ENCODE measurements at places on chromosomes 6 and 20.

GRCh38 chr20:34089175-34089479 lies 22.9 kb downstream of the EIF2S2 start:
- DNase-seq: no peak

DNA sequence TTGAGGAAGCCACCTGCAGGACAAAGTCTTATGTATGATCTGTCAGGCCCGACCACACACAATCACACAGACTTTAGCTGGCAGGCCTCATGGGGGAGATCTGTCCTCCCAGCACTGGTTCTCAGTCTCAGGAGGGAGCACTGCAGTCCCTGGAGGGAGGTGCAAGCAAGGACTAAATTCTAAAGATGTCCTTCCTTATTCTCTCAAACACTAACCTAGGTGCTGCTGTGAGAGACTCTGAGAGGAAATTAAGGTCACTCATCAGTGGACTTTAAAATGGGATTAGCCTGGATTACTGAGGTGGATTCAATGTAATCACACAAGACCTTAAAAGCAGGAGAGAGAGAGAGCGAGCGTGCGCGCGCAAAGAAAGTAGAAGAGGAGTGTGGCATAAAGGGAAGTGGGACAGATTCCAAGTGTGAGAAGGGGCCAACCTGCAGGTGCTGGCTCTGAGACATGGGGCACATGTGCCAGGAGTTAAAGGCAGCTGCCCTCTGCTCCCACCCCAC lies 14.3 kb downstream of the GLO1 start:
- no peak for DNase-seq

DNA sequence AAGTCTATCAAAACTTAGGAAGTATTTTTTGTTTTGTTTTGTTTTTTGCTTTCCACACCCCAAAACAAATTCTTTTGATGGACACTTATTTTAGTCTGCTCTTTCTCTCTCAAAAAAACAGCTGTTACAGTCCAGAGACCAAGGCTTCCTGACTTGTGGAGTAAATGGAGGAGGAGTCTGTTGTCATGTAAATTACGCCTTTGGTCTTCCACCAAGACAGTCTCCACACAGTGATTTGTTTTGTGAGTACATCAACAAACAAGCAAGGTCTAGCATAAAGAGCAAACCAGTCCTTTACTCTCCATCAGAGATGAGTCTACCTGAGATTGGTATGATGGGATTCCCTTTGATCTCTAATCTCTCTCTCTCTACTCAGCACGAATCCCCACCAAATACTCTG lies 588.0 kb upstream of the ARID1B start:
- DNase-seq: no peak

- DNase-seq: no peak
These were observed 87.9 kb downstream of the BFSP1 start for GRCh38 chr20:17443131-17443858.

All from SIG-M5 (cell line).